Renal cortex interstitium (tissue), 15 donors: ENCODE measurements at places on chromosomes 12 and 14.

DNA sequence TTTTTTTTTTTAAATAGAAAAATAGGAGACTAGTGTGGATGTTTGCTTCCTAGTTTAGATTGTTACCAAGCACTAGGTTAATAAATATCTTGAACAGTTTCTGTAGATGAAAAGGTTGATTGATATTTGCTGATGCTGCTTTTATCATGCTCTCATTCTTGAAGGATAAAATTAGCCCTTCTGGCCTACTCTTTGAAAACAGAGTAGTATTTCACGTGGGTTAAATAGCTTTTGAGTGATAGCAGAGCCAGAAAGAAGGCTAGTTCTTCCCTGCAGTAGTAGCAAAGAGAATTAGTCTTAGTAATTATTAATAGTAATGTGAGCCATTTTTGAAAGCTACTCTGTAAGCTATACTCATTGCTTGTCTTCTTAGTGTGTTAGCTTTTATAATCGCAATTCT is 5.2 kb downstream of the NEDD1 start:
- DNase-seq, result no peak

DNA sequence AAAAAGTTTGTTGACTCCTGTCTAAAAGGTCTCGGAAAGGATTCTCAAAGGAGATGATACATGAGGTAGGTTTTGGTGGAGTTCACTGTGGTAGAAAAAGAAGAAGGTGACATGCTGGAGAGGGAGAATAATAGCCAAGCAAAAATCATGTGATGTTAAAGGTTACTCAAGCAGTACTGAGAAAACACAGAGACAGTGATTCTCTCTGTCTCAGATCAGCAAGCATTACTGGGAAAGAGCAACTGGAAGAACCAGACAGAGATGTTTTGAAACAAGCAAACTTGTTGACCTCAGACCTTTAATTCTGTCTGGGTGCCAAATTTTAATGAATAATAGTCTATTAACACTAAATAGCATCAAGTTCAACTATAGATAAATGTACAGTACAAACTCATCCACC is 183.5 kb upstream of the PLEKHG7 start:
- DNase-seq, result no peak

DNA sequence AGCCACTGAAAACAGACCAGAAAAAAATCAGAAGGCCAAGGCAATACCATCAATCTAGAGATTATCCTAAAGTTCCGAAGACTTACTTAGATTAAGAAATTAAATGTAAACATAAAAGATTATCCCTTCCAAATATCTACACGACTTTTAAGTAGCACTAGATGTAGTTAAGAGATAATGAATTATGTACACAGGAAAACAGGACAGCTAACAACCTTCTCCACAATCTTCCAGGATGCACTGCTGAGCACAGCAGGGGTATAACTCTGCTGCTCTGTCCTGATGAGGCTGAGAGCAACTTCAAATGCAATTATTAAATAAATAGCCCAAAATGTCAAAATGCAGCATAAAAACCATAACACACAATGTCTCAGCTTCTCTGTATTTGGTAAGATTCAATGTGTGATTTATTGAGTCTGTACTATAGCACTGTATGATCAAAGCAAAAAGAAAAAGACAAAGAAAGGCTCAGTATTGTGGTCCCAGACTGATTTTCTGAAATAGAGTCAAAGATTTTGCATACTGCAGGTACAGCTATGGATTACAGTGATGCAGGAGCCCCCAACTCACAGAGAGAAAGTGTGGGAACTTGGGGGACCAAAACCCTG is 56.9 kb downstream of the TMTC1 start:
- DNase-seq, result no peak

- no peak for DNase-seq
These were observed 118.6 kb downstream of the FGD4 start for GRCh38 chr12:32517966-32518365.

GRCh38 chr12:82757059-82757458 is 70.4 kb downstream of the TMTC2 start:
- no peak for DNase-seq

DNA sequence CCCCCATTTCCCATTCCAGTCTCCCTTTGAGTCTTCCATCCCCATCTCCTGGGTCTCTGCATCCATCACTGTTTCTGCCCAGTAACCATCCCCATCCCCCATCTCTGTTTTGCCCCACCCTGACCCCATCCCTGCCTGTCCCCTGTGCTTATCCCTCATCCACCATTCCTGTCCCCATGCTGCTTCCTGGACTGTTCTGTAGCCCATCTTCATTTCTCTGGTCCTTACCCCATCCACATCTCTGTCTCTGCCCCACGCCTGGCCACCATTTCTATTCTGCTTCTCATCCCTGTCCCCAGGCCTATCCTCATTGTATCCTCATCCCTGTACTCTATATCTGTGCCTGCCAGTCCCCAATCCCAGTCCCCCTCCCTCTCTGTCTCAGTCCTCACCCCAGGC is 4.2 kb downstream of the NXPH4 start:
- DNase-seq, result no peak

- no peak for DNase-seq
These were observed 23.3 kb downstream of the TAS2R7 start for GRCh38 chr12:10779103-10779502.

DNA sequence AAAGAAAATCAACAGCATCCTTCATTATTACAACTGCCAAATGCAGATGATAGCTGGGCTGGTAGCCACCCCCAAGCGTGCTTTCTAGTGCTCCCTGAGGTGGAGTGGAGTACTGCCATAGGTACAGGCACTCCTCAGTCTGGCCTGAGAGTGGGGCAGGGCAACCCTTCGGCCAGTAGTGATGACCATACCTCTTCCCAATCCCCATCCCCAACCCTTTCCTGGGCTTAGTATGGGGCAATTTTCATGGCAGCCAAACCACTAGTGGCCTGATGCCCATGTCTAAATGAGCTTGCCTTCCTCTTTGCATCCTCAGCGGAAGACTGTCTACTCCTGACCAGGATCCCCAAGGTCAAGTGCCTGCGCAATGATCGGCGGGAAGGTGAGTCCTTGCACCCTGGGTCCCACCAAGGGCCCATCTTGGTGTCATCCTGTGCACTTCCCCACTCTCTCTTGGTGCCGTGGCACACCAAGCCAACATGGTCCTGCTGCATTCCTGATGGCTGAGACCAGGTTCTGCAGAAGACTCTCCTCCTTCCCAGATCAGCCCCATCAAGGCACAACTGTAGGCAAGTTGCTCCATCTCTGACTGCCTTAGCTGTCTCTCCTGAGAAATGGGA is 65.8 kb downstream of the GALNT16 start:
- DNase-seq, result no peak

DNA sequence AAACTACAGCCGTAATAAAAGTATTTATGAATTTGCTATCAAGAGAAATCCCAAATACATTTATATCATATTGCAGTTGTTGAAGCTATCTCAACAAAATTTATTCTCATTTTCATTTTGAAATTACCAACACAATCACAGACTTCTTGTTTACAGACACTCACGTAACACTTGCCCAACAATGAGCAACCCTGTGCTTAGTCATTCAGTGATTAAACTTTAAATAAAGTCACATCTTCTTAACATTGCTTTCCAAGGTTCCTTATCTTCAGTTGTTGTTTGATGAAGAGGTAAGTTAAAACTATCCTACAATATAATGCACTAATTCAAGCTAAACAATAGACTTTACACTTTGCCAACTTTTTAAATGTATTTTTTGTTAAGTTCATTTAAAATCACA is 601.8 kb downstream of the SLC16A7 start:
- DNase-seq, result no peak

GRCh38 chr12:13745111-13745860 is 236.1 kb downstream of the GRIN2B start:
- no peak for DNase-seq

DNA sequence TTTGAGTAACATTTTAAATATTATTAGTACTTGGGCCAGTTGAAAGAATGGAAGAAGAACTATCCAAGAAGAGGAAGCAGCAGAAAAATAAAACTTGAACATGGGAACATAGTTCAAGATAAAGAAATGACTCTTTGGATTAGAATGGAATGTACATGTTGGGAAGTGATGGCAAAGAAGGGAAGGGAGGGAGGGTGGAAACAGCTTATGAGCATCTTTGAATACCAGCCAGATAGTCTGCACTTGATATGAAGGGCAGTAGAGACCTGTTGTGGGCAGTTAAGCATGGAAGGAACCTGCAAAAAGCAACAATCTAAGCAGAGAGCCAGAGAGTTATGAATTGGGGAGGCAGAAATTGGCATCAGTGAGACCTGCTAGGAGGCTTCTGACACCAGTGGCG is 10.0 kb upstream of the IL22 start:
- no peak for DNase-seq

- DNase-seq, result no peak
These were observed 642.0 kb downstream of the SLC6A15 start for GRCh38 chr12:84270470-84271140.

DNA sequence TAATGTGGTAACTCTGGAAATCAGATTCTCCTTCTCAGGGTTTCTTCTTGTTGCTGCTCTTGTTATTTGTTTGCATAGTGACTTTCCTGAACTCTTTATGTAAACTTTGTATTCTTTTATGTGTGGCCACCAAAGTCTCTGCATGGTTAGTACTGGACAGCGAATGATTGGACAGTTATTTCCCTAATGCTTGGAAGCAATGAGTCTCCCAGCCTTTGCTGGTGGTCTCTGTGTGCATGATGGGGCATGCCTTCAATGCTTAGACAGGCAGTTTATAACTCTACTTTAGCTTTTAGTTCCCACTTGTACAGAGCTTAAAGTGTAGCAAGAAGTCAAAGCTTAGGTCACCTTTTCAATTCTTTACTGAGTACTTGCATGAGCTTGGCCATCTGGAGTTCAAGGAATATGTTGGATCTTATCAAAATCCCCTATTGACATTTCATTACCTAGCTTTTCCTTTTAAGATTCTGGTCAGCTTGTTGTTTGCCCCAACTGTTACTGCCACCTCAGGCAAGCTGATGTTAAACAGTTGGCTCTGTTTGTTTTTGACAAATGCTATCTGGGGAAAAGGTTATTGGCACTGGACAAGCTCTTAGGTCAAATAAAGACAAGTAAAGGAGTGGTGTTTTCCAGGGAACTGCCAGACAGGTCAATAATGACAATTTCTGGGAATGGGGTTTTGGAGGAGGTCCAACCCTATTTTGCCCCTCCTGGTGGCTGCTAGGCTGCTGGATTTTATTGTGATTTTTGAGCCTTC is 12.3 kb downstream of the CCDC91 start:
- DNase-seq, result no peak

- no peak for DNase-seq
These were observed 31.3 kb downstream of the FBXO34 start for GRCh38 chr14:55302367-55303124.

GRCh38 chr14:54675236-54676128 is 108.6 kb downstream of the SAMD4A start:
- DNase-seq, result no peak

DNA sequence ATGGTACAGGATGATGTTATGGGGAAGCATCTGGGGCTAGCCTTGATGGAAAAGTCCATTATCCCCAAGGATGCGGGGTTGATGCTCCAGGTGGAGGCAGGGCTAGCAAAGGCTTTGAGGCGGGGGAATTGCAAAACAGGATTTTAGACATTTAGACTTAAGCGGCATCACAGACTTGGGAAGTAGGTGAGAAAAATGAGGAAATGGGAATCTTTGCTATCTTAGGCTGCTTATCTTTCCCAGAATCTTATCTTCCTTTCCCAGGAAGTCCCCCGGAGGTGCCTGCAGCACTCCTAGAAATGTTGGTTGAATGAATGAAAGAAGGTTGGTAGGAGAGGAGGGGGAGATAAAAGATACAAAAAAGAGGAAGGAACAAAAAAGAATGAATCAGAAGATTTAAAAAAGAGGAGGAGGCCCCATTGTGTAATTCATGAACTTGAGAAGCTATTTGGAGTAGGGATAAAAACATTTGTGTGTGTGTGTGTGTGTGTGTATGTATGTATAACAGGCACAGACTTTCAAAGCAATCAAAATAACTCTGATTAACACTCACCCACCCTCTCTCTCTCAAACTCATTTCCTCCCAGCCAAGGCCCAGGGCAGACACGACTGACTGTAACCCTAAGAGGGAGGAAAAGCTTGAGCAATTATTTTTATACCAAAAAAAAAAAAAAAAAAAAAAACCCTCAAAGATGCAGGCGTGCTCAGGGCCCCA is 62.5 kb upstream of the TBX3 start:
- DNase-seq, result no peak

GRCh38 chr12:104177663-104178501 is 37.7 kb upstream of the TXNRD1 start:
- no peak for DNase-seq

- DNase-seq, result no peak
These were observed 44.3 kb downstream of the SCN8A start for GRCh38 chr12:51635346-51635745.

DNA sequence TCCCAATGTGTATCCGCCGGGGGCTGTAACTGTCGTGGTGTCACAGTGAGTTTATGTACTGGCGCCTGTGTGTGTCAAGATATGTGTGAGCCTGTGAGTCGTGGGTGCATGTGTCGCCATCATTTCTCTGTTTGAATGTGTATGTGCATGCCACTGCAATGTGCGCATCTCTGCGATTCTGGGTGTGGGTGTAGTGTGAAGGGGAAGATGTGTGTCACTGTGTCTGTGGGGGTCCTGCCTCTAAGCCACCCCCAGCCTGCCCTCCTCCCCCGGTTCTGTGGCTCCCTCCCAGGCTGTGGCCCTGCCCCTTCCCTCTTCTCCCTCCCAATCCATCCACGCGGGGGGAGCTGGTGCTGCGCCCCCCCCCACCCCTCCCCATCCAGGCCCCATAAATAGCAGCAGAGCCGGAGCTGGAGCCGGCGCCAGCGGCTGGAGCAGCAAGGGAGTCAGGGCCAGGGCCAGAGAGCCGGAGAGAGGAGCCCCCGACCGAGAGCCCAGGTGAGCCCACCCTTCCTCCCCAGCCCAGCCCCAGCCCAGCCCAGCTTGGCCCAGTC is at the start of gene CPNE6:
Gene CPNE6 (plus strand): TSS at position 419 of the 554 bp plus-strand sequence. CDS start 1,375 bp downstream, outside the sequence.
- no peak for DNase-seq

GRCh38 chr12:123828120-123828519 is 66.0 kb downstream of the DNAH10 start:
- no peak for DNase-seq

DNA sequence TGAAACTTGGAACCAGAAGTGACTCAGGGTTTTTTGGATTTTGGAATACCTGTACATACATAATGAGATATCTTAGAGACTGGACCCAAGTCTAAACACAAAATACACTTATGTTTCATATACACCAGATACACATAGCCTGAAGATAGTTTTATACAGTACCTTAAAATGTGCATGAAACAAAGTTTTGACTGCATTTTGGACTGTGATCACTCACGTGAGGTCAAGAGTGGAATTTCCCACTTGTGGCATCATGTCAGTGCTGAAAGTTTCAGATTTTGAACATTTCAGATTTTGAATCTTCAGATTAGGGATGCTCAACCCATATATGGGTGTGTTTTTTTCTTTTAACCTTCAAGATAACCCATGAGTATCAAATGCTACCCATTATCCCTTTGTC is 6.6 kb downstream of the SBNO1 start:
- no peak for DNase-seq
